ENCODE measurements at places on chromosomes 2 and 18. TPM values are rescaled to one million over a fixed set of nuclear protein-coding genes. Genes with fewer than 3 reads are reported as not detected.

TLX2 gene
- not detected for total RNA-seq

CD8B2 gene
- total RNA-seq, result not detected

HTR2B gene
- total RNA-seq, result 0.37 TPM

DNA sequence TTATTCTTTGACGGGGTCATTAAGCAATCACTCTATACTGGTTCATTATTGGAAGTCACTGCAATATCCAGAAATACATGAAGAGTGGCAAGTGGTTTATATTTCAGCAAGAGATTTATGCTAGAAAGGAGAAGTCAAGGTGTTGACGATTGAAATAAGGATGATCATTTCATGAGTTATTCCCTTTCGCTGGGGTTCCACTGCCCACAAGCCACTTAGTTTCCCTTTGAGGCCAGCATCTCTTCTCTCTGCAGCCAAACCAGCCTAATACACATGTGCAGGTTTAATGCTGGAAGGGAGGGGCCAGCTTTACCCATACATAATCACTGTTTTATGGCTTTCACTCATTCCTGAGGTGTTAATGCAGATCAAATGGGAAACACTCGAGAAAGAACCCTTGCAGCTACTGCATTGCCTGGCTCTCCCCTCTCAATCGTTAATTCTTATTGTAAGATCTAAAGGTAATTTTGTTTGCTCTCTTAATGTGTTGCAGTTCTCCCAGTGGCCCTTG is 108.4 kb downstream of the MEIS1 start:
- DNase-seq, result no peak

DNA sequence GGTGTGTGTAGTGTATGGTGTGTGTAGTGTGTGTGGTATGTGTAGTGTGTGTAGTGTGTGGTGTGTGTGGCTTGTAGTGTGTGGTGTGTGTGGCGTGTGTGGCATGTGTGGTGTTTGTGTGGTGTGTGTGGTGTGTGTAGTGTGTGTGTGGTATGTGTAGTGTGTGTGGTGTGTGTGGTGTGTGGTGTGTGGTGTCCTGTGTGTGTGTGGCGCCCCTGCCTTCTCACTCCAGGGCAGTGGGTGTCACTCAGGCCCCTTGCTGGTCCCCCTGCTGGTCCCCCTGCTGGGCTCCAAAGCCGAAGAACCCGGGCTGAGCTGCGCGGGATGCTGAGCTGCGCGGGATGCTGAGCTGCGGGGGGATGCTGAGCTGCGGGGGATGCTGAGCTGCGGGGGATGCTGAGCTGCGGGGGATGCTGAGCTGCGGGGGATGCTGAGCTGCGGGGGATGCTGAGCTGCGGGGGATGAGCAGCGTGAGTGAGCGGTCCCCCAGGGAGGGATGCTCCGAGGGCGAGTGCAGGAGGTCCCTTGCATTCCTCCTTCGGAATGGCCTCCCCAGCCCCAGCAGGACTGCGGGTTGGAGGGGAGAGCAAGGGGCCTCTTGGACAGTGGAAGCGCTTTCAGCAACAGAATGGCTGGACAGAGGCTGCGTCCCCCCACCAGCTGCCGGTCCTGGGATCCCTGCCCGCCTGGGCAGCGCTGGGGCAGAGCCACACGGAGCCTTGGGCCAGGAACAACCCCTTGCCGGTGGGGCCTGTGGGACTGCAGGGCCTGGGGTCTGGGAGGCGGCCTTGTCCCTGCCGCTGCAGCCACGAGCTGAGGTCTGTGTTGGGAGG is 3.4 kb upstream of the RTP5 start:
- DNase-seq, result no peak
